ENCODE measurements at places on chromosomes 13 and 19.

DNA sequence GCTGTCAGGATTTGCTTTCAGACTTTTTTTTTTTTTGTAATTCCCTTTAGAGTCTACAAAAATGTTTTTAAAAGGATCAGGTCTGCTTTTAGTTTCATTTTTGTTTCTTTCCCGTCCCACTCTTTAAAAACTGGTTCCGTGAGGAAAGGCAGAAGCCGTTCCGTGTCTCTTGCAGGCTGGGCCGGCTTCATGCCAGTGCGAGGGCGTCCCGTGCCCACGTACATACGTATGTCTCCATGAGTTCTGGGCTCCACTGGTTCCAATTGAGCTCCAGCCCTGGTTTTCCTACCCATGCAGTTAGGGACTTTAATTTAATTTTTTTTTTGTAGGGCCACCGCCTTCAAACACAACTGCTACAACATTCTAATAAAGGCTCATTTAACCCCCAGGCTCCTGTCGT is 8.8 kb downstream of the TSSK6 start:
- no peak for DNase-seq

GRCh38 chr19:21197590-21198295 is 55.9 kb downstream of the ZNF431 start:
- no peak for DNase-seq

DNA sequence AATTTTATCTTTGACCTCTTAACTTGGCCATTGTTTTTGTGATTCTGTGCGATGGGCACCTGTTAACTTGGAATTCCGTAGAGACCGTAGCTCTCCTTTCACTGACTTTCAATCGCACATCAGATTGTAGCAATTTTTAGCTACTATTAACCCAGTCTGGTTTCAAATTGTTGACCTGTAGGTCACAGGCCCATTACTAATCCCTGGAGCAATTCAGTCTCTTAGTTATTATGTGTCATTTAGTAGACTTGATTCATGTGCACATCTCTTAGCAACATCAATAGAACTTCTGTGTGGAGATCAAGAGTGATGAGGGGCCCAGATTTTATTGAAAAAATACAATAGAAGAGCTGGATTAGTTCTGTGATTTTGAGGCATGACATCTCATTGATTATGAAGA is 549.6 kb upstream of the SLC10A2 start:
- no peak for DNase-seq

- DNase-seq, result no peak
These were observed 24.7 kb upstream of the ZC3H13 start for GRCh38 chr13:46077265-46077664.

DNA sequence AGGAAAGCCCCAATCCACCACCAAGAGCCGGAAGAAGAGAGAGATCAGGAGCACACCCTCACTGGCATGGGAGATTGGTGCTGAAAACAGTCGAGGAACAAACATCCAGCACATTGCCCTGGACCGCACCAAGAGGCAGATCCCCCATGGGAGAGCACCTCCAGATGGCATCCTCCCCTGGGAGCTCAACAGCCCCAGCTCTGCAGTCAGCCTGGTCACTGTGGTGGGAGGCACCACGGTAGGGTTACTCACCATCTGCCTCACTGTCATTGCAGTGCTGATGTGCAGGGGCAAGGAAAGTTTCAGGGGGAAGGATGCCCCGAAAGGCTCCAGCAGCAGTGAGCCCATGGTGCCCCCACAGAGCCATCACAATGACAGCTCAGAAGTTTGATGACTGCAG is 110.2 kb downstream of the STOML3 start:
- no peak for DNase-seq

- no peak for DNase-seq
These were observed 3.9 kb upstream of the ATP11A start for GRCh38 chr13:112685896-112686295.

DNA sequence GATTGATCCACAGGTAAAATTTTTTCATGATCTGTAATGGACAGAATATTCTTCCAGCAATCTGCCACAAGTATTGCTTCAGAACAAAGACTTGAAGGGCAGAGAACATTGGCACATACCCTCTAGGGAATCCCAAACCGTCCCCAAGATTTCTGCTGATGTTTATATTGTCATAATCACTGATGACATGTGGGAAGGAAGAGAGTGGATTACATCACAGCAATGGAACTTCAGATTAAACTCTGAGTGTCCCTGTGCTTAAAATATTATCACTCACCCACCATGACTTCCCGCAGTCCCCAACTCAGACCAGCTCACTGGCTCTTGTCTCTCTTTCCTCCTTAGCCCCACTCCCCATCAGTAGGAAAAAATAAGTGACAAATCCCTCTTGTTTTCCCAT is 8.5 kb upstream of the TPT1 start:
- DNase-seq, result no peak

GRCh38 chr13:113171250-113172125 is 13.0 kb downstream of the PROZ start:
- peak; percentile 61 for DNase-seq

- DNase-seq, result no peak
These were observed 14.0 kb upstream of the VSTM2B start for GRCh38 chr19:29511768-29512167.

DNA sequence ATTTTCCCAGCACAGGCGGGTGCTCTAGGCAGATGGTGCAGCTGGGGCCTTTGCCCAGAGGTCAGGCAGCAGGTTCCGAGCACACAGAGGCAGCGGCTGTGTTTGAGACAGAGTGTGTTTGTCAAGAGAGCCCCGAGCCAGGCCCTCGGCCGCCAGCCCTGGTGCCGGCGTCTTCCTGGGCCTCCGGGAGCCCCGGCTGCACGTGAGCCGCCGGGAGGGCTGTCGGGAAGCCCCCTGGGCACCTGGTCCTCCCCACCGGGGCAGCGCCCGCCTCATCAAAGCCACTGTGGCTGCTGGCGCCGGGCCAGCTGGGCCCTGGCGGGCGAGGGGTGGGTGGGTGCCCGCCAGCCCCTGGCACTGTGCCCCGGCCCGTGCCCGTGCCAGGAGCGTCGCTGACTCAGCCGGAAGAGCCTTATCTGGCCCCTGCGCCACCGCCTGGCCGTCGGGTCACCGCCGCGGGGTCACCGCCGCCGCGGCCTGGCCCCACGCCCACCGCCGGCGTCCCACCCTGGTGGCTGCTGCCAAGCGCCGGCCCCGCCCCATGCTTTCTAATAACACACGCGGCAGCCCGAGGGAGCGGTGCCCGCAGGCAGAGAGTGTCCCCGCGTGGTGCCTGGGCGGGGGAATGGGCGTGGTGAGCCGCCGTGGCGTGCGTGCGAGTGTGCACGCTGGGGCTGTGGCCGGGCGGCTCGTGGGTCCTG is 14.9 kb downstream of the ARID3A start:
- DNase-seq, result peak; percentile 91

DNA sequence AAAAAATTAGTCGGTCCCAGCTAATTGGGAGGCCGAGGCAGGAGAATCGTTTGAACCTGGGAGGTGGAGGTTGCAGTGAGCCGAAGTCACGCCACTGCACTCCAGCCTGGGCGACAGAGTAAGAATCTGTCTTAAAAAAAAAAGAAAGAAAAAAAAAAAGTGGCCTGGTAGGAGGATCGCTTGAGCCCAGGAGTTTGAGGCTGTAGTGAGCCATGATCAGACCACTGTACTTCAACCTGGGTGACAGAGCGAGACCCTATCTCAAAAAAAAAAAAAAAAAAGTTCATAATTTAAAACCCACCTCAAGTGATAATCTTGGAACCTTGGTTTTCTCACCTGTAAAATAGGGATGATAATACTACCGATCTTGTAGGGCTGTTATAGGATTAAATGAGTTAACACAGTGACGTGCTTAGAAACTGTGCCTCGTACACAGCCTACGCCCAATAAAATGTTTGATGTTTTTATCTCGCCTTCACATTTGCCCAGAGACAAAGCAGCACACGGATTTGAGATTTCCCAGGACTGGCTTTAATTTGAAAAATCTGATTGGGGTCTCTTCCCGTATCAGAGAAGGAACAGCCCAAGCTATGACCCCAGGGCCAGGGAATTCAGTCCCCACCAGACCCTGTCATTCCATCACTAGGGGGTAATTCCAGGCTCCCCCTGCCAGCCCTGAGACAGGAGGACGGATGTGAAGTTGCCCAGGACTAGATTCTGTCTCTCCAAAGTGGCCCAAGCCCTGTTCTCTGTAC is 3.6 kb downstream of the SERTAD1 start:
- DNase-seq, result no peak

GRCh38 chr19:17385878-17386611 is 8.0 kb downstream of the CCDC194 start:
- DNase-seq, result peak; percentile 80

GRCh38 chr19:7200736-7201135 is 93.5 kb downstream of the INSR start:
- no peak for DNase-seq

DNA sequence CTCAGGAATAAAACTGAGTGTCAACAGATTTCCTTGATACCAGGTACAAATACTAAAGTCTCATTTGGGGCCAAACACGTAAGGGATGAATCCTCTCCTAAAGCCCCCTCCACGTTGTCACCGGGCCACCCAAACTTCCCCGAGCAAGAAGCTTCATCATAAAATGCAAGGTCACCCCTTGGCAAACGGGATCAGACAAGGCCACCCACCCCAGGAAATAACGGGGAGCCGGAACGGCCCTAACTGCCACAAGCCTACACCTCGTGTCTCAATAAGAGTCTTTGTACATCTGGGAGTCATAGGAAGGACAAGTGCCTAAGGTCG is 717 bp downstream of the EEF2 start:
- peak; percentile 16 for DNase-seq

GRCh38 chr13:27022571-27023311 is 148.9 kb downstream of the USP12 start:
- no peak for DNase-seq

- no peak for DNase-seq
These were observed 334.1 kb downstream of the TEX29 start for GRCh38 chr13:111654531-111654930.

DNA sequence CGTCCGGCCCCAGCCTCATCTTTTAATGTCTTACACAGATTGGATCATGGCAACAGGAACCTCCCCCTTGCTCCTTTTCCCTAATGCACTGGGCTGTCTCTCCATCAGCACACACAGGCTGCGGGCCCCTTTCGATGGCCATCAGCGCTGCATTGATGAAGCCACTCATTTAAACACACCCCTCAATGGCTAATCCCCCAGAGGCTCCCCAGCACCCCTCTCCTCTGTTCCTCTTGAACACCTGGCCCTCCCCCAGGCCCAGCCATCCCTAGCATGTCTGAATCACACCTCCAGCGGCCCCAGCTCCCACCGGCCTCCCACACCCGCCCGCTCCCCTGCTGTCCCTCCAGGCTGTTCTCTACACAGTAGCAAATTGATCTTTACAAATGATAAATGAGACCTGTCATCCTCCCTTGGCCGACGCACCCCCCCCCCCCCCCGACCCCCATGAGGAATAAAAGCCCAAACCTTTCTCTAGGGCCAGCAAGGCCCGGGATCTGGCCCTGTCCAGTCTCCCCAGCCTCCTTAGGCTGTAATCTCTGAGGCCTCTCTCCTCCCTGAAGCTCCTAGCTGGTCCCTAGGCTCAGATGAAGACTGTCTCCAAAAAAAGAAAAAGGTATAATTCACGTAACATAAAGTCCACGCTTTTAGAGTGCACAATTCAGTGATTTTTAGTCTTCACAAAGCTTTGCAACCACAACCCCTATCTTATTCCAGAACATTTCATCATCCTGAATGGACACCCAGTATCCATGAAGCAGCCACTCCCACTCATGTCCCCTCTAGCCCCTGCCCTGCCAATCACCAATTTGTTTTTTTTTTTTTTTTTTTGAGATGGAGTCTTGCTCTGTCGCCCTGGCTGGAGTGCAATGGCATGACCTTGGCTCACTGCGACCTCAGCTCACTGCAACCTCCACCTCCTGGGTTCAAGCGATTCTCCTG is 7.4 kb downstream of the RPL28 start:
- no peak for DNase-seq

GRCh38 chr19:46776927-46777911 is 11.2 kb downstream of the SLC1A5 start:
- DNase-seq, result no peak

DNA sequence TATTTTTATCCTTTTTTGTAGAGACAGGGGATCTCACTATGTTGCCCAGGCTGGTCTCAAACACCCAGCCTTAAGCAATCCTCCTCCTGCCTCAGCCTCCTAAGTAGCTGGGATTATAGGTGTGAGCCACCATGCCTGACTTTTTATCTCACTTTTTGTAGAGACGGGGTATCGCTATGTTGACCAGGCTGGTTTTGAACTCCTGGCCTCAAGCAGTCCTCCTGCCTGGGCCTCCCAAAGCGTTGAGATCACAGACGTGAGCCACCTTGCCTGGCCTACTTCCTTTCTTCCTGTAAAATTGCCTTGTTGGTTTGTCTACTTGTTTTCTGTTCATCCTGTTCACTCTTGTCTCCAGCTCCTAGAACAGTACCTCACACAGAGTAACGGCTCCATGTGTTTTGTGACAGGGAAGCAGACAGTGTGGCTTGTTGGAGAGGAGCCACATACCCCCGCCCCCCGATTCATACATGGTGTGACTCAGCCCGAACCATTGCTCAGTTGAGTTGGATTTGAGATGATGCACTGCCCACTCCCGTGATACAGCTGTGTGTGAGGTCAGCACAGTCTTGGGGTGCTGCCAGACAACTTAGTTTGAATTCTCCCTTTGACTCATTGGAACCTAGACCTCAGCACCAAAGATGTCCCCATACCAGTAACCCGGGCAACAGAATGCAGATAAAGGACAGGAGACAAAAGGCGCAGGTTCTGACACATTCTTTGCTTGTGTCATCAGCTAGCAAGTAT is 34.2 kb downstream of the GPR42 start:
- DNase-seq, result no peak

DNA sequence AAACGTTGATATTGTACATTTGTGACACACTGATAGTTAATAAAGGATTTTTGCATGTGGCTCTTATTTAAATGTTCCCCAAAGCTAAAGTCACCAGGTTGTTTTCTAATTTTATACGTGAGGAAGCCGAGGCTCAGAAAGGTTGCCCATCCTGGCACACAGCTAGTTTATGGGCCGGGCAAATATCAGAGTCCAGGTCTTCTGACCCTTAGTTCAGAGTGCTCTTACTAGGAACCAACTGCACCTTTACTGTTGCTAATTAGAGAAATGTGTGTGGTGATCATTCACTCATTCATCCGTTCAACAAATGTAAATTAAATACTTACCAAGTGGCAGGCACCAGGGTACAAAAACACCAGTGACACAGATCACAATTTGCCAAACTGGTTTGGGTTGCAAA is 46.3 kb upstream of the RGCC start:
- no peak for DNase-seq

- no peak for DNase-seq
These were observed 43.7 kb upstream of the ADGRE5 start for GRCh38 chr19:14337510-14337909.

DNA sequence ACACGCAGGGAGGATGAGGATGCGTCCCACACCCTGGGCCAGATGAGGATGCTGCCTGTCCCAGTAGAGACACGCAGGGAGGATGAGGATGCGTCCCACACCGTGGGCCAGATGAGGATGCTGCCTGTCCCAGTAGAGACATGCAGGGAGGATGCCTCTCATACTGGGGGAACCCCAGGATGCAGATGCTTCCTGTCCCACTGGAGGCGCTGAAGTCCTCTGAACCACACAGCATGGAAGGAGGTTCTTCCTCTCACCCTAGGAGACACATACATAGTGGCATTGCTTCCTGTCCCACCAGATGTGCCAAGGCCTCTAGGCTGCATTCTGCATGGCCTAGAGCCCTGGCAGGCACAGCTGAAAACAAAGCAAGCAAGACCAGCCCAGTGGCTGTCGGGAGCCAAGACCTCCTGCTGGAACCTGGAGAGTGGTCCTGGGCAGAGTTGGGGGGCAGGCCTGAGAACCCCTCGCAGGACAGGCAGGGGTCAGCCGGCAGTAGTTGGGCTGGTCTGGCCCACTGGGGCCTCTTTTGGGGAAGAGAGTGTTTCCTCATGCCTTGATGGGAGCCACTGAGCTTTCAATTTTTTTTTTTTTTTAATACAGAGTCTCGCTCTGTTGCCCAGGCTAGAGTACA is 4.3 kb downstream of the HPN start:
- no peak for DNase-seq

- DNase-seq, result no peak
These were observed 2.2 kb upstream of the FREM2 start for GRCh38 chr13:38684714-38685113.
